CD8-positive, alpha-beta memory T cell (primary cell): ENCODE measurements at places on chromosomes 2 and 18.
A peak's percentile ranks its signal among the peaks of the same experiment; 100 is the strongest.

- H3K4me1 ChIP-seq, result no peaks in the 10 kb centered on the region
- DNase-seq, result no peak
- no peak overlapping the region for H3K4me3 ChIP-seq
- no peaks in the 10 kb centered on the region for H3K27me3 ChIP-seq
- peaks cover 15% of the 10 kb centered on the region for H3K36me3 ChIP-seq
- H3K27ac ChIP-seq, result no peak overlapping the region
Measured at GRCh38 chr2:43906448-43907109, 67.8 kb downstream of the ABCG8 start.

- no peaks in the 10 kb centered on the region for H3K36me3 ChIP-seq
- no peak for DNase-seq
- no peaks in the 10 kb centered on the region for H3K27me3 ChIP-seq
Measured at GRCh38 chr18:31581498-31582197, 10.0 kb upstream of the TTR start.

GRCh38 chr2:236824836-236825235, 255.2 kb downstream of the ACKR3 start:
- no peaks in the 10 kb centered on the region for H3K4me1 ChIP-seq
- H3K27me3 ChIP-seq, result no peaks in the 10 kb centered on the region
- no peaks in the 10 kb centered on the region for H3K36me3 ChIP-seq
- no peak for DNase-seq
- H3K27ac ChIP-seq, result no peak overlapping the region
- no peak overlapping the region for H3K4me3 ChIP-seq

DNA sequence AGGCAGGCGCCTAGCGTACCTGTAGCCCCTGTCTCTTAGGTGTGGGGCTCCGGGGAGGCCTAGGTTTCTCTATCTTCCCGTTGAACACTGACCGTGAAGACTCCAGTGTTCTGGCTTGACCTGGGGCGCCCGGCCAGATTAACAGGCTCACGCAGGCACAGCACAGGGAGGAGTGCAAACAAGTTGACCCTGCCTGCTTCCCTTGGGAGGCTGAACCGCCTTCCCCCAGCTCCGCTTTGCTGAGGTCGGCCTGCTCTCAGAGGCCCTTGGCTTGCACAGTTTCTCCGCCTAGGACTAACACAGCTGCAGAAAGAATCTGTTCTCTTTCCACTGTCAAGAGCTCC, 567 bp downstream of the PCYOX1 start:
- H3K27me3 ChIP-seq, result no peaks in the 10 kb centered on the region
- H3K27ac ChIP-seq, result peak overlapping the region; percentile 57

- H3K27ac ChIP-seq, result peak overlapping the region; percentile 17
- no peak for DNase-seq
- H3K36me3 ChIP-seq, result no peaks in the 10 kb centered on the region
- H3K4me1 ChIP-seq, result peaks cover 69% of the 10 kb centered on the region
- no peaks in the 10 kb centered on the region for H3K27me3 ChIP-seq
- H3K4me3 ChIP-seq, result peak overlapping the region; percentile 35
Measured at GRCh38 chr2:239295377-239296019, 105.3 kb downstream of the HDAC4 start.

- no peak overlapping the region for H3K27ac ChIP-seq
- no peak overlapping the region for H3K4me3 ChIP-seq
- DNase-seq, result no peak
- H3K36me3 ChIP-seq, result no peaks in the 10 kb centered on the region
- no peaks in the 10 kb centered on the region for H3K4me1 ChIP-seq
Measured at GRCh38 chr2:158088093-158088492, 13.6 kb upstream of the UPP2 start.

DNA sequence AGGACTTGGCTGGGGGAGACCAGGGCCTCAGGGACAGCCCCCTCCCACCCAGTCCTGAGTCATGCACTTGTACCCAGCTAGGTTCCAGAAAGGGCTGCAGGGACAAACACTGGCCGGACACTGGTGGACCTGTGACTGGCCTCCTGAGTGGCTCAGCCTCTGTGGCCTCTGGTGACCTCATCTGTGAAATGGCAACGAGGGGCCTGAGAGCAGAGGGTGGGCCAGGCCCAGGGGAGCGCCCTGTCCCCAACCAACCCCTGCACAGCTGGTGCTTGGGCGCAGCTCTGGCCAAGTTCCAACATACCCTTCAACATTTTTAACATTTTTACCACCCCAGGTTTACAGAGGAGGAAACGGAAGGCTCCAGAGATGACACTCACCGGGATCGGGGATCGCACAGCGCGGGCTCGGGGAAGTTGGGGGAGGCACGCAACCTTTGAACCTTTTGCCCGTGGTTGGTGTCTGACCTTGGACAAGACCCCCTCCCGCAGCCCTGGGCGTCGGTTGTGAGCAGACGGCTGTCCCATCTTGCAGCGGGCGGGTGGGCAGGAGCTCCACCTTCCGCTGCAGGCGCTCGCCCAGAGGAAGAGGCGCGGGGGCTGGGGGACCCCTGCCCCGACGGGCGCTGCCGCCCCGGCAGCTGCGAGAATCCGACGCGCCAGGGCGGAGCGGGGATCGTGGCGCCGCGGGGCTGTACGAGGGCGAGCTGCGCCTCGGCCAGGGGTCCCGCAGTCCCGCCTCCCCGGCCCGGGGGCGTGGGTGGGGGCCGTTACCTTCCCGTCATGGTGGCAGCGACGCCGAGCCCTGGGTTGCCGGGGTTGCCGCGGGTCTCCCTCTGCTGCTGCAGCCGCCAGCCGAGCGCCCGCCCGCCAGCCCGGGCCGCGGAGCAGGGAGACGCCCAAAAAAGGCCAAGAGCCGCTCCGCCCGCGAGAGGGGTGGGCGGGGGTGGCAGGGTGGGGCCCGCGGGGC, 805 bp downstream of the LIMS2 start:
- H3K4me1 ChIP-seq, result no peaks in the 10 kb centered on the region
- no peak for DNase-seq

DNA sequence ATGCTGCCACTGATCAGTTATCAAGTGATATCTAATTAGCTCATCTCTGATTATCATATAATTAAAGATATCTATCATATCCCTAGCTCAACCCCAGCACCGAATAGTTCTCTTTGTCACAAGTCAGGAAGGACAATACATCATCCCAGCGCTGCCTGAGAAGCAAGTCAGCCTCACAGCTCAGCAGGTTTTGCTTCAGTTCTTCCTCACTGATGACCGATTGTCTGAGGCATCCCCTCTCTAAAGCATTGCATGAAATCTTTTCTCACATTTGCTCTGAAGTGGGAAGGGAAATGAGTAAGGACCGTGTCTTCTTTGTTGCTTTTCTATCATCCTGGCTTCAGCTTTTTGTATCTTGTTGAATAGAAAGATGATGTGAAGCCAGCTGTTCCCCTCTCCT, 247.9 kb downstream of the CMPK2 start:
- no peaks in the 10 kb centered on the region for H3K4me1 ChIP-seq
- no peaks in the 10 kb centered on the region for H3K36me3 ChIP-seq
- H3K27ac ChIP-seq, result no peak overlapping the region
- no peak for DNase-seq
- H3K4me3 ChIP-seq, result no peak overlapping the region

- no peaks in the 10 kb centered on the region for H3K36me3 ChIP-seq
- H3K27me3 ChIP-seq, result no peaks in the 10 kb centered on the region
- DNase-seq, result no peak
Measured at GRCh38 chr2:146992057-146992456, 852.8 kb upstream of the ACVR2A start.

- H3K4me1 ChIP-seq, result no peaks in the 10 kb centered on the region
- no peak for DNase-seq
- no peak overlapping the region for H3K4me3 ChIP-seq
- no peaks in the 10 kb centered on the region for H3K36me3 ChIP-seq
- no peaks in the 10 kb centered on the region for H3K27me3 ChIP-seq
- H3K27ac ChIP-seq, result no peak overlapping the region
Measured at GRCh38 chr2:164903204-164903603, 52.1 kb downstream of the SLC38A11 start.

DNA sequence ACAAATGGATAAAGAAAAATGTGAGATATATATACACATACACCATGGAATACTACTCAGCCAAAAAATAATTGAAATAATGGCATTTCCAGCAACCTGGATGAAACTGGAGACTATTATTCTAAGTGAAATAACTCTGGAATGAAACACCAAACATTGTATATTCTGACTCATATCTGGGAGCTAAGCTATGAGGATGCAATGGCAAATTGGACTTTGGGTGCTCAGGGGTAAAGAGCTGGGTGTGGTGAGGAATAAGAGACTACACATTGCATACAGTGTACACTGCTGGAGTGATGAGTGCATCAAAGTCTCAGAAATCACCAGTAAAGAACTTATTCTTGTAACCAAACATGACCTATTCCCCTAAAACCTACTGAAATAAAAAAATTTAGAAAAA, 636.0 kb upstream of the LRATD1 start:
- no peaks in the 10 kb centered on the region for H3K4me1 ChIP-seq
- DNase-seq, result no peak
- no peak overlapping the region for H3K27ac ChIP-seq
- no peaks in the 10 kb centered on the region for H3K36me3 ChIP-seq
- H3K4me3 ChIP-seq, result no peak overlapping the region

DNA sequence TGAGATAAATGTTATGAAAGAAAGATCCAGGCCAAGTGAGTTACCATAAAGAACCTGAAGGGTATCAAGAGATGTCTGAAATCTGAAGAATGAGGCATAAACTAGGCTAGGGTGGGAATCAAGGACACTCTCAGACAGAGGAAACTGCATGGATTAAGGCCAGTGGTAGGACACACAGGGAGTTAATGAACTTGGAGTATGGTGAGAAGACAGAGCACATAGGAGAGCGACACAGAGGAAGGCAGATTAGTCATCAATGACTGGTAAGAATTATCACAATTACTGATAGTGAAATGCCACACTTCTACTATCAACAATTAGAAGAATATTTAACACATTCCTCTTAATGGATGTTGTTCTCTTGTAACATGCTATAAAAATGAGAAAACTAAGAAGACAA, 76.9 kb downstream of the TTC21B start:
- peaks cover 4% of the 10 kb centered on the region for H3K36me3 ChIP-seq
- H3K27me3 ChIP-seq, result no peaks in the 10 kb centered on the region
- DNase-seq, result no peak
- H3K27ac ChIP-seq, result no peak overlapping the region
- peaks cover 3% of the 10 kb centered on the region for H3K4me1 ChIP-seq

DNA sequence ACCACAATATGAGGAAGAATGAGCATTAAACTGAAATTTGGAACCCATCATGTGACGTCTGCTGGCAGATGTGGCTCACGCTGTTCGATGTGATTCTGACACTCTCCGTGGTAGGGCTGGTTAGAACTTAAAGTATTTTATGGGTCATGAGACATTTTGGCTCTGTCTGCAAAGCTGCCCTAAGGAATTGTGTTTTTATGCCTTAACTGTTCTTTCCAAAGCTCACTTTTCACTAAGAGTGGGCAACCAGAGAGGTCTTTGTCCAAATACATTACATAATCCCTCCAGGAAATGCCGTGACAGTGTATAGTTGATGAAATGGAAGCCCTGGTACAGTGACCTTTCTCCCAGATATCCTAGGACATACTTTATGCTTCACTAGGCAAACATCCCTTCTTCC, 119.1 kb downstream of the AQP4 start:
- H3K4me3 ChIP-seq, result no peak overlapping the region
- no peaks in the 10 kb centered on the region for H3K36me3 ChIP-seq
- no peaks in the 10 kb centered on the region for H3K27me3 ChIP-seq
- no peaks in the 10 kb centered on the region for H3K4me1 ChIP-seq
- H3K27ac ChIP-seq, result no peak overlapping the region

DNA sequence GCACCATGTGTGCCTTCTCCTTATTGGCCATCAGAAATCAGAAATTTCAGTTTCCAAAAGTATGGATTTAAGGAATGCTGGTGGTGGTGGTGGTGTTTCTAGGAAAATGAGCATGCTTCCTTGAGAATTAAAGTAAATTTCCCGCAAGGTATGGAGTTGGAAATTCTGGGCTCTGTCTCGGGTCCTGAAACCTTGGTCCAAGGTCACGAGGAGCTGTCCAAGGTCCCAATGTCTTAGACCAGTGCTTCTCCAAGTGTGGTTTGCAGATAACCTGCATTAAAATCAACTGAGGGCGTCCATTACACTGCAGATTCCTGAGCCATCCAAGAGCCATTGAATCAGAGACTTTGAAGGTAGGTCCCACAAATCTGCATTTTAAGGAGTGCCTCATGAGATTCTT, 210.9 kb upstream of the PKDCC start:
- H3K27me3 ChIP-seq, result no peaks in the 10 kb centered on the region
- DNase-seq, result peak; percentile 15
- H3K4me1 ChIP-seq, result peaks cover 12% of the 10 kb centered on the region
- no peak overlapping the region for H3K4me3 ChIP-seq

GRCh38 chr2:88038263-88039105, 17.1 kb downstream of the KRCC1 start:
- DNase-seq, result no peak
- peaks cover 4% of the 10 kb centered on the region for H3K36me3 ChIP-seq
- H3K27me3 ChIP-seq, result no peaks in the 10 kb centered on the region
